ENCODE measurements at places on chromosomes 3 and 15. TPM values are rescaled to one million over a fixed set of nuclear protein-coding genes. Genes with fewer than 3 reads are reported as not detected.

The PLA2G4E gene
- total RNA-seq = not detected

- no peak for DNase-seq
Measured at GRCh38 chr3:123469323-123469995, 20.6 kb upstream of the ADCY5 start.

The COL6A6 gene
- not detected for total RNA-seq

DNA sequence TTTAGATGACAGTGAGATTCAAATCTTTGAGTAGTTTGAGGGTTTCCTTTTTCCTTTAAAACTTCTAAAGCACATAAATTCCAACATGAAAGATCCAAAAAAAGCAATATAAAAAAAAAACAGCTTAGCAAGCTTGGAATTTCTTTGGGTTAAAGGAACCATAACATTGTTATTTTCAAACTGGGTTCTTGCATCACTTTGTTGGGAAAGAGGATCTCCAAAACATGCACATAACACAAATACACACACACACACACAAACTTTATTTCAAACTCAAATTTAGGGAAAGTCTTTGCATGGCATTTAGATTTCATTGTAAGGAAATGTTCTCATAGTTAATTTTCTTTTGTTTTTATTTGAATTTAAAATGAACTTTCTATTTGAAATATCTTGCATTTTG lies 79.2 kb upstream of the COL8A1 start:
- no peak for DNase-seq

DNA sequence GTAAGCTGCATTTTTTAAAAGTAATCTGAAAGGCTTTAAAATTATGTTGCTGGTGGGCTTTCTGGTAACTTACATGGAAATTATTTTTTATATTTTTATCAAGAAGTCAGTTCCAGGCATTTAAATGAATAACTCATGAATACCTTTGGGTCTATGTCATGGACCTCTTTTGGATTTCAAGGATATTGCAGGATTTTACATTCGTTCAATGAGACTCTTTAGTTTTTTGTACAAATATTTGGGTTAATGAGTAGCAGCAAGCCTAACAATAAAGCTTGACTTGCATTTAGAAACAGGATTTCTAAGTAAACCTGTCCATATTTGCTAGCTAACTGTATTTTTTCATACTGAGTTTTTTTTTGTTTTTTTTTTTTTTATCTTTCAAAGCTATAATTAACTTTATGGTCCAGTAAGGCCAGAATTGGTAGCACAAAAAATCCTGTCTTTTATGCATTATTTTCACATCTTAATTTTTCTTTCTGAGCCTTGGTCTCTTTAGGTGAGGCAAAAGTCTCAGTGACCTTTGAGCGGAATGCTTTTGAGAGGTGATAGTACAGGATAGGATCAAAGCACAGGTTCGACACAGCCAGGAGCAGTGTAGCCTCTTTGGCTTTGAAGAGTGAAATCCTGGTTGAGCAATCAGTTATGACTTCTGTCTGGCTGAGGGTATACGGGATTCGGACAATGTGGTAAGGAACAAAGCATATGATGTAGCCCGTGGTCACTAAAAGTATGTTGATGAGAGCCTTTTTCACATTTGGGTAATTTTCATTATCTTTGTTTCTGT lies 4.8 kb downstream of the GPR171 start:
- DNase-seq = no peak

DNA sequence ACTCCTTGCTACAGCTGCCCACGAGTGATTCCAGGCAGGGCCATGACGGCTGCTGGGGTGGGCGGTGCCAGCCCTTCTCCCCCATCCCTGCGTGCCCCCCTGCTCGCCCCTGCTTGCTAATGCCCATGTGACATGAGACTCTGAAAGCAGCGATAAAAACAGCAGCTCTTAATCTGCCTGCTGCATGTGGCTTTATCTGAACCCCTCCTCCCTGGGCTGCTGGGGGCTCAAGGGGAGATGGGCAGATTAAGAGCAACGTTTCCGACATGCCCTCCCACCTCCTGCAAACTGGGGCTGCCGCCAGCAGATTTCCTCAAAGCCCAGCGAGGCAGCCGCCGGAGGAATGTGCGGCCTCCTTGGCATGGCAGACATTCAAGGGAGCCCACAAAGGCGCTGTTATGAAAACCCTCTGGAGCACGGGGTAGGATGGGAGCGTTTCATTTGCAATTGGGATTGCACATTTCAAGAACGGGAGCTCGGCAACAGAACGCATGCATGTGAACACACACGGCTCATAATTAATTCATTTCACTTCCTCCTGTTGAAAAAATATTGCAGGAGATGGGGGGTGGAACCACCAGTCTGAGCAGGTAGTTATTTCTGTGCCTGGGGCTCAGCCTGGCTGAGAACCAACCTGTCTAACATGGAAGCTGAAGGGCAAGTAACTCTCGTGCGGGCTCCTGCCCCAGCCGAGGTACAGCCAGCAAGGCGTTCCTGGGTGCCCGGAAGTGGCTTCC lies 504.2 kb upstream of the PROK2 start:
- peak; percentile 16 for DNase-seq

DNA sequence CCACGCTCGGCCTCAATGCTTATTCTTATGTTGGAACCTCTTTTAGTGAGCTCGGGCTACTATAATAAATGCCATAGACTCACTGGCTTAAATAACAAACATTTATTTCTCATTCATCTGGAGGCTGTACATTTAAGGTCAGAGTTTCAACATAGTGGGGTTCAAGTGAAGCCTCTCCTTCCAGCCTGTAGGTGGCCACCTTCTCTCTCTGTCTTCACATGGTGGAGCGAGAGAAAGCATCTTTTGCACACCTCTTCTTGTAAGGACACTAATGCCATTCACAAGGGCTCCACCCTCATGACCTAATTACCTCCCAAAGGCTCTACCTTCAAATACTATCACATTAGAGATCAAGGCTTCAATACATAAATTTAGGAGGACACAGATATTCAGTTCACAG lies 520.3 kb upstream of the EPHA6 start:
- no peak for DNase-seq

The LIPC gene
- total RNA-seq = 4.4 TPM

The MFN1 gene
- 49.0 TPM for total RNA-seq

GRCh38 chr3:120566243-120566975 lies 29.7 kb upstream of the NDUFB4 start:
- no peak for DNase-seq
